Activated naive CD4-positive, alpha-beta T cell treated with anti-CD3 and anti-CD28 coated beads, Interleukin-2, amount 10 ng/mL, durations not matched to agents 5 hours and 36 hours (primary cell): ENCODE measurements at places on chromosomes 7 and 10. TPM values are rescaled to one million over a fixed set of nuclear protein-coding genes. Genes with fewer than 3 reads are reported as not detected.

CHST3 gene
- 0.05 TPM for total RNA-seq

EPHA1 gene
- 13.4 TPM for total RNA-seq

DYDC2 gene
- not detected for total RNA-seq

VWA2 gene
- not detected for total RNA-seq

NUDT13 gene
- total RNA-seq: 1.3 TPM

AGFG2 gene
- 28.8 TPM for total RNA-seq

MOGAT3 gene
- 0.18 TPM for total RNA-seq

PAPSS2 gene
- 0.24 TPM for total RNA-seq

ITIH5 gene
- not detected for total RNA-seq

HERC4 gene
- total RNA-seq: 68.5 TPM

THSD7A gene
- total RNA-seq: not detected

FGFBP3 gene
- total RNA-seq: 1.6 TPM
